ENCODE measurements at places on chromosomes 4 and X. TPM values are rescaled to one million over a fixed set of nuclear protein-coding genes. Genes with fewer than 3 reads are reported as not detected.

DNA sequence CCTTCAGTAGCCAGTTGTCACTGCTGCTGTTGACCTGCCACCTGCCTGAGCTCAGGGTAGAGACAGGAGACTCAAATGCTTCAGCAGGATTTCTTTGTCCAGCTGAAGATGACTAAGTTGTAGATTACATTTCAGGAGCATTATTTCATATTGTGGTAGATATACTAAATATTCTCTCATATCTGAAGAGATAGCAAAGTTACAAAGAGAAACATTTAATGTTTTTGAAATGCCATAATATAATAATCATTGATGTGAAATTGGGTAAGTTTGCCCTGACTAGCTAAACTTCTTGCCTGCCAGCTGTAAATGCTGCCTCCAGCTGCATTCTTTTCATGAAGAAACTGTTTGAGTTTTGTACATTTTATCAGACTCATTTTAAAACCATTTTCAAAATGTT is 247.6 kb upstream of the CNKSR2 start:
- no peak for DNase-seq

CTAG1A gene
- polyA plus RNA-seq, result not detected

DNA sequence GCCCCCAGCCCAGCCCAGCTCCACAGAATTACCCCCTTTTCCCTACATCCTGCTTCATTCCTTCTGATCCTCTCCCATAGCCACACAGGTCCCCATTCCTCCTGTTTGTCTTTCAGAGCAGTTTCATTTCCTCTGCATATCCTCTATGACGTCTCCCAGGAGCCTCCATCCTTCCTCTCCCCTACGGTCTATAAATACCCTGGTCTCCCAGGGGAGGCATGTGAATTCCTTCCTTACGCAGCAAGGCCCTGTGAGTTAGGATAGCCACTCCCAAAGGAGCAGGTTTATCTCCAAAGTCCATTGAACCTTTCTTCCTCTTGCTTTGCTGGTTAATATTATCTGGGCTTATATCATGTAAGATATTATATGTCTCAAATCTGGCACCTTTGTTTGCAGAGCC is 8.4 kb upstream of the APLN start:
- no peak for DNase-seq

MAGEE2 gene
- polyA plus RNA-seq, result 3.5 TPM

- DNase-seq, result no peak
Observed at GRCh38 chr4:57098415-57098814, 11.8 kb downstream of the IGFBP7 start.

DNA sequence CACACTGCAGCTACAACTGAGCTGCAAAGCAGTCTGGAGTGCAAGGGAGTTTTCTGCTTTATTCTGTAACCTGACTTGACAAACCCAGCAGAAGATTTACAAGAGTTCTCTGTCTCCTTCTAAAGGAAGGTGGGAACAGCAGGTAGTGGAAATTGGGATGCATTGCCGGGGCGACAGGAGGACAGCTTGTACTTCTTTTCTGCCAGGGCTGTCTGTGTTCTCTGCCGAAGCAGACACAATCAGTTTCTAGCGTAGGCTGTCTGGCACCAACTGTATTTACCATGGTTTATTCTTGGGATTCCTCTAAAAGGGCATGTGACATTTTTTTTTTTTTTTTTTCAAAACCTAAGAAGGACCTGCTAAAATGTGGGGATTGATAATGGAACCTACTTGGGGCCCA is 190.8 kb upstream of the GK2 start:
- peak; percentile 70 for DNase-seq

TMEM31 gene
- 0.68 TPM for polyA plus RNA-seq

- peak; percentile 74 for DNase-seq
Observed at GRCh38 chr4:134201216-134202161, at the start of gene PABPC4L. PABPC4L (minus strand) TSS chr4:134201789; CDS start chr4:134201019, 770 bp downstream.

ARHGEF38 gene
- polyA plus RNA-seq, result 1.3 TPM

GRCh38 chr4:44914223-44914622 is 187.9 kb upstream of the GNPDA2 start:
- DNase-seq, result no peak

GRCh38 chrX:155774387-155774786 is 106.8 kb upstream of the VAMP7 start:
- DNase-seq, result no peak

COL4A6 gene
- polyA plus RNA-seq, result 12.6 TPM

DNA sequence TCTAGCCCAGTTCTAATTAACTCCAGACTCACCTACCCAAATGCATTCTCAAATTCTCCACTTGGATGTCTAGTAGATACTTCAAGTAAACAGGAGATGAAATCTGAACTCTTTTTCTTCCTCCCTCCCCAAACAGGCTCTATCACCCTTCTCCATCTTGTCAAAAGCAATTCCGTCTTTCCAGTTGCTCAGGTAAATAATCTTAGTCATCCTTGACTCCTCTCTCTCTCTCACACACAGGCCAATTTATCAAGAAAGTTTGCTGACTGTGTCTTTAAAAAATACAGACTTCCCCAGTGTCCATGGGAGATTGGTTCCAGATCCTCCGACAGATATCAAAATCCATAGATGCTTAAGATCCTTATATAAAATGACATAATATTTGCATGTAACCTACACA is 12.9 kb downstream of the TXK start:
- no peak for DNase-seq

DNA sequence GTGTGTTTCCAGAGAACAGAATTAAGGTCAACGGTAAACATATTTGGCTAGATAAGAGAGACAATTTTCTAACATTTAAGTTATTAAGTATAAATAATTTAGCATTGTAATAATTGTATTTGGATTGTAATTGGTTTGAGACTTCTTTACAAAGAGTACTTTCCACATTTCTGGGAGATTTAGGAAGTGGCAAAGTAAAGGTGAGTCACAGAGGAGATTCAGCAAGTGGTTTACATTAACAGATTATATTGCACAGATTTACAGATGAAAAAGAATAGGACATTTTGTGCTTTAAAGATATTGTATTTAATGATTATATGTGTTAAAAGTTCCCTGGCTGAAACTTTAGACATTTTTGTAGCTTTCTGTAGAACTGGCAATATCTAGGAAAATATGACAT is 584.4 kb upstream of the AADAT start:
- no peak for DNase-seq

FANCB gene
- polyA plus RNA-seq, result 1.9 TPM

SERTM2 gene
- polyA plus RNA-seq, result 1.4 TPM

BEX5 gene
- 154 TPM for polyA plus RNA-seq

SMARCA5 gene
- 76.1 TPM for polyA plus RNA-seq

DNA sequence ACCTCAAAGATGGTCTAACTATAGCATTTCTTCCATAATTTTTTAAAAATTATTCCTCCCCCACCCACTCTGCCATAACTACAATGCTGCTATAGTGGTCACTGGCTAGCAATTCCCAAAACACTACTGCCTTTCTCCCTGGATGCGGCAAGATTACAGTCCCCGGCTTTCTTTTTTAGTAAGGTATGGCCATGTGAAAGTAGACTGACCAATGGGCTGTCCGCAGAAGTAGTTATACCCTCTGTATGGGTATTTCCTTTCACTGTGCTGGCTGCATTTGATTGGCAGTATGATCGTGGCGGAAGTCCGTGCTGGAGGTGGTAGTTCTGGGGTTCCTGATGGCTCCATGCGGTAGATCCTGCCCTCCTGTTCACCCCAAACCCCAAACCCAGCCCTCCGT is 166.0 kb downstream of the FBXO8 start:
- no peak for DNase-seq

- DNase-seq, result no peak
Observed at GRCh38 chrX:32533848-32534247, 677.5 kb downstream of the DMD start.

DCAF8L2 gene
- polyA plus RNA-seq, result not detected

- no peak for DNase-seq
Observed at GRCh38 chr4:76007089-76007862, at the start of gene CXCL9. CXCL9 (minus strand) TSS chr4:76007509; CDS start chr4:76007449, 60 bp downstream.

GRCh38 chr4:102959496-102959895 is 60.0 kb downstream of the SLC9B1 start:
- no peak for DNase-seq

- no peak for DNase-seq
Observed at GRCh38 chr4:74109116-74109869, 10.3 kb upstream of the CXCL2 start.

FAM193A gene
- 34.5 TPM for polyA plus RNA-seq

GRCh38 chrX:118779581-118779980 is 44.0 kb upstream of the ZCCHC12 start:
- no peak for DNase-seq

GRCh38 chr4:38073596-38074234 is 113.5 kb downstream of the PTTG2 start:
- no peak for DNase-seq

ARHGEF6 gene
- polyA plus RNA-seq, result 53.3 TPM

DNA sequence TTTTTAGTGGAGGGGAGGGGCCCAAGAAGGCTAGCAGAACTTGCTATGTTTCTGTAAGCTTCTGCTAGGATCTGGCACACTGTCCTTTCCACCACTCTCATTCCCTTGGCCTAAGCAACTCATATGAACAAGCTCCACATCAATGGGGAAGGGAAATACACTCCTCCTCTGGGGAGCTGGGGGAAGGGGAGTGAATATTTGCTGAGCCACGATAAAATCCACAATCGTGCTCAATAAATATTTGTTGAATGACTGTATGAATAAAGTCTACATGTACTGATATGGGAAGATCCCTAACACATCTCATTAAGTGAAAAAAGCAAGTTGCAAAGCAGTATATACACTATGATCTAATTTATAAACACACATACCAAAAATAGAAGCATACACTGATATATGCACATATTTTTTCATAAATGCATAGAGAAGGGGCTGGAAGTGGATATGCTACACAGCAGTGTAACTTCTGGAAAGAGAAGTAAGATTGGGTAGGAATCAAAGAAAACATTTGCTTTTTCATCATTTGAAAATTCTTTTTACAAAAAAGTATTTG is 95.8 kb upstream of the EFHC2 start:
- no peak for DNase-seq

- DNase-seq, result no peak
Observed at GRCh38 chr4:168882650-168883233, 127.3 kb downstream of the CBR4 start.

PDS5A gene
- 38.0 TPM for polyA plus RNA-seq

GRCh38 chr4:163790231-163790630 is 295.7 kb downstream of the TMA16 start:
- DNase-seq, result no peak

- no peak for DNase-seq
Observed at GRCh38 chr4:130368668-130369067, 1272.7 kb downstream of the C4orf33 start.

STAP1 gene
- not detected for polyA plus RNA-seq
